ENCODE measurements at places on chromosomes 1 and 21.

GRCh38 chr1:217272385-217272784 lies 358.5 kb downstream of the GPATCH2 start:
- no peak for DNase-seq

DNA sequence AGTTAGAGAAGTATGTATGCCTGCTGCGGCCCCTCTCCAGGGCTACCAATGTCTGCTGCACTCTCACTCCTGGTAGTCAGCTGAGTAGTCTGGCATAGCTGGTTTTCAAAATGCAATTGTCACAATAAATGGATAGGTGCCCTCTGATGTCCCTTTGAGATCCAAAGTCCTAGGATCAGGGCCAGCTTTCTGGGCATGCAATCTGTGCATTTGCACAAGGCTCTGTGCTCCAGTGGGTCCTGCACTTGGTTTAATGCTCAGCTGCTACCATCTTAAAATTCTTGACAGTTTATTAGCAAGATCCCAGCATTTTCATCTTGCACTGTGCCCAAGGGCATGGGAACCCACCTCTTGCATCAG lies 233.8 kb downstream of the LTN1 start:
- no peak for DNase-seq

DNA sequence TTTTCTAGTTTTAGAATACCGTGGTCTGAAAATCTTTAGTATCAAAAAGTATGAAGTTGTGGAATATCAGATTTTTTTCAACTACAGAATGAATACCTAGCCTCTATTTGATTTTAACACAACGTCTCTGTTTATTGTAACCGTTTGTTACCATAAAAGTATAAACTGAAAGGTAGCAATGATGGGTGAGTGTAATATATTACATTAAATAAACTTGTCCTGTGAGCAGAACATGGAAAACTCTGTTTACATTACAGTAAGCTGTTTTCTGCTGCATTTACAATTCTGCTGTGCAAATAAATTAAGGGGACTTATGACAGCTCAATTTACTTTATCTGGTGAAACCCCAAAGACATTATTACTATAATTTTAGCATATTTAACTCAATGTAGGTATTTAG lies 62.5 kb downstream of the CHRM3 start:
- no peak for DNase-seq

DNA sequence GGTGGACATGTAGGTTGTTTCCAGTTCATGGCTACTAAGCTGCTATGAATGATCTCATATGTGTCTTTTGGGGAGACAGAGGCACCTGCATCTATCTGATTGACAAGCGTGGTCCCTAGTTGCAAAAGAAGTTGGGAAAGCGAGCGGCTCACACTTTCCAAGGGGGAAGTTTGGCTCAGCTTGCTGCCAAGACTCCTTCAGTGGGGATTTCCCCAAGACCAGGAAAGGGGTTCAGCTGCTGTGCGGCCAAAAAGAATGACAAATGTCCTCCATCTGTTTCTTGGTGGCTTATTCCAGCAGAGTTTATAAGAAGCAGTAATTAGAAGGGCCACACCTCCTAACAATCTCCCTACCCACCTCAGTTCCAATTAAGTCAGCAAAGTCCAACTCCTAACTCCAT lies 128.5 kb upstream of the GALNT2 start:
- DNase-seq: no peak

GRCh38 chr1:8207202-8207601 lies 110.7 kb upstream of the SLC45A1 start:
- no peak for DNase-seq

All from naive thymus-derived CD8-positive, alpha-beta T cell (primary cell).